ENCODE measurements at places on chromosomes 3 and 15. TPM values are rescaled to one million over a fixed set of nuclear protein-coding genes. Genes with fewer than 3 reads are reported as not detected.

DNA sequence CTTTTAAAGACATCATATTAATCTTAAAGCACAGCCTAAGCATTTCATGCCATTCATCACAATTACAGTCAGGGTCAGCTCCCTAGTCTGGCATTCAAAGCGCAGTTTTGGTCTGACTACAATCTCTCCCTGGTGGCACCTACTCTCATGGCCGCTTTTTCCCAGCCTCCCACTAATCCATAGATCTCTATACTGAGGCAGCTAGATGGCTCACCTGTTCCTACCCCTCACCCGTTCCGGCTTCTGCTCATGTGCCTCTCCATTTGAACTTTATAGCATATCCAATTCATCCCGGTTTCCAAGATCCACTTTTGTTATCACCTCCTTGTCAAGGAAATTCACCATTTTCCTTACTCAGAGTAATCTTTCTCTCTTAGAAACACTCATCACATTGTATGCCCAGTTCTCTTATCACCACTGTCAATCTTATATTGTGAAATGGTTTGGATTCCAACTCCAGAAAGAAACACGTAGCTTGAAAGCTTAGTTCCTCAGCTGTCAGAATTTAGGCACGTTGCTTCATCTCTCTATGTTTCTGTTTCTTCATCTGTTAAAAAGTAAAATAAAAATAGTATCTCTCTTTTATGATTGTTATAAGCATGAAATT, 220.0 kb upstream of the UBE2E2 start:
- no peak for DNase-seq

- DNase-seq: no peak
Measured at GRCh38 chr3:6039971-6040370, 820.9 kb upstream of the GRM7 start.

DNA sequence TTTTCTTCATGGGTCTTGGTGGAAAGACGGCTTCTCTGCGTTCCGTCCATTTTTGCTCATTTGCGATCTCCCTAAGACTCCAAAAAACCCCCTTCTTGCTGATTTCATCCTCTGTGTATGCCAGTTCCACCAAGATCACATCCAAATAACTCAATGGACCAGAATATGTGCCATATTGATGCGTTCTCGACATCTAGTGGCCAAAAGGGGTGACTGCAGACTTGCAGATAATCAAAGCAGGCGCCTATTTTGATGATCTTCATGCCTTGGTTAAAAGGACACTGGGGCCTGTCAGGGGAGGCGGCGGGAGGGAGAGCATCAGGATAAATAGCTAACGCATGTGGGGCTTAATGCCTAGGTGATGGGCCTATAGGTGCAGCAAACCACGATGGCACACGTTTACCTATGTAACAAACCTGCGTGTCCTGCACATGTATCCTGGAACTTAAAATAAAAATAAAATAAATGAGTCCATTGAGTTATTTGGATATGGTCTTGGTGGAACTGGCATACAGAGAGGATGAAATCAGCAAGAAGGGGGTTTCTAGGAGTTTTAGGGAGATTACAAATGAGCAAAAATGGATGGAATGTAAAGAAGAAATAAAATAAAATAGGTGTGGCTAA, 104.2 kb upstream of the RAD18 start:
- peak; percentile 49 for DNase-seq

Gene EBLN2
- 0.04 TPM for total RNA-seq

- no peak for DNase-seq
Measured at GRCh38 chr3:59654480-59655417, 604.9 kb upstream of the CFAP20DC start.

All from H4 (cell line).